Hippocampal formation (tissue), 2 donors: ENCODE measurements at places on chromosomes 5 and 9.

GRCh38 chr5:14572385-14572784 lies 9.2 kb upstream of the OTULINL start:
- no peak for DNase-seq

- DNase-seq, result no peak
Observed at GRCh38 chr9:110015759-110016158, 192.2 kb downstream of the C9orf152 start.

DNA sequence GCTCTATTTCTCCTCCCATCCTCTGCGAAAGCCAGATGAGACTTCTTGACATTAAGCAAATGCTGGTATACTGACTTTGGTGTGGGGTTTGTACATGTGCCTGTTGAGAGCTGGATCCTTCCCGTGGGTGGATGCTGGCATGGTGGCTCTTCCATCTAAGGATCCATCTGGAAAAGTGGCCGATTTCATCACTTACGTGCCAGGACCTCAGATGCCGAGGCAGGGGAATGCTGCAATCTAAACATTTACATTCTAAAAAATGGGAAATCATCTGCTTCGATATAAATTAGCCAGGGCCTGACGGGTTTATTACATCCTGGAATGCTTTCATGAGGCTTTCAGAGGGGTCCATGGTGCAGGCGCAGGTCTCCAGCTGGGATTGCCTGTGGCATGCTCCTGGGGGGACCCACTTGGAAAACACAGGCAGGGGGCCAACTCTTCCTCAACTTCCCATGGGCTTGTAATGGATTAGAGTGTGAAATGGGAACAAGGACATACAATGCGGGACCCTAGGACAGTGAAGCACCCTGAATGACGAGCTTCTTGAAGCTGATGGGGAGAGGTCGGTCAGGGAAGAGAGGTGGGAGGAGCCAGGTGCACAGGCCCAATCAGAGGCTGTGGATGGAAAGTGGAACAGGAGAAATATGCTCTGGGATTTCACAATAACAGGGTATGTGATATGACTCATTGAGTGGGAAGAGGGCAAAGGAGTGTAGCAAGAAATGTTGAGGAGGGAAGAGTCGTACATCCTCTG lies 105.5 kb upstream of the PITX1 start:
- peak; percentile 9 for DNase-seq

GRCh38 chr9:22143799-22144625 lies 134.9 kb upstream of the CDKN2B start:
- DNase-seq, result no peak

DNA sequence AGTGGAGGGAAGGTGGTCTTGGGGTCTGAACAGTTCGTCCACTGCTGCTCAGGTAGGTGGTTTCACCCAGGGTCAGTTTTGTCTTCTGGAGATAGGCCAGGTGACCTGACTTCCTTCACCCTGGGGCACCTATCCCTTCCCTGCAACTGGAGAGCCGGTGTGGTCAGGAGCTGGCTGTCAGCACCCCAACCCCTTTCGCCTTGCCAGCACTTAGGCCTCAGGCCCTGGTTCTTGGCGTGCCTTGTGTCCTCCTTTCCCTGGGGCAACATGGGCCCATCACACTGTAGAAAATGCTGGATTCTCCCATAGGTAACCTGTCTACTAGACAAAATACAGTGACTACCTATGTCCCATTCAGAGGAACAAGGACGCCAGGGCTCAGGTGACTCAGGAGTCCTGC lies 13.1 kb downstream of the PROP1 start:
- DNase-seq, result no peak

GRCh38 chr5:94442991-94443390 lies 175.4 kb downstream of the KIAA0825 start:
- DNase-seq, result peak; percentile 17

DNA sequence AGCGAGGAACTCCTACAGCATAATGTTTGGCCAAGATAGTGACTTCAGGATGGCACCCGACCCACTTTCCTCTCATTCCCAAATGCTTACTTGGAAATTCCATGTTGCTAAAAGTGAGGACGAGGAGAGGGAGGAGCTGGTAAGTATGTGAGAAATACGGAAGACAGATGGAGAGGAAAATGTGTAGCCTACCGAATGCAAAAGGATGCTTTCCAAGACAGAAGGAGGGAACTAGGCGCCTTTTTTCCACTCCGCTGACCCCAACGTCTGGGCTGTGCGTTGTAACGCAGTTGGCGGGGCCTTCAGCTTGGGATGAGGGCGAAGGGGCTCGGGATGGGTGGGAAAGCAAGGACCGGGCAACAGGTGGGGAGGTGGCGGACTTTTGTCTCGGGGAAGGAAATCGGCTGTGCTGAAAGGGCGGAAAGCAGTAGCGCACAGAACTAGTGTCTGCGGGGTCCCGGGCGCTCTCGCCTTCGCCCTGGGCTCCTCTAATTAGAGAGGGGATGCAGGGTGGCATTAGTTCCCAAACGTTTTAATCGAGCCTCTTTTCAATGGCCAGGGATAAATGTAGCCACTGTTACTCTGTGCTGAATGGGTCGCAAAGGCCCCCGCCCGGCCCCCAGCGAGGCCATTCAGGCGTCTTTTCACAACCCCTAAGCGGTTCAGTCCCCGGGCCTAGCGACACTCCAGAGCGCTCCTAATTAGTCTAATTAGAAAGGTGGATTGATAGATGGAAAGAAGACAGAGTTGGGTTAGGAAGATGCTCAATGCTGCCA lies 12.6 kb downstream of the FOXD1 start:
- no peak for DNase-seq

DNA sequence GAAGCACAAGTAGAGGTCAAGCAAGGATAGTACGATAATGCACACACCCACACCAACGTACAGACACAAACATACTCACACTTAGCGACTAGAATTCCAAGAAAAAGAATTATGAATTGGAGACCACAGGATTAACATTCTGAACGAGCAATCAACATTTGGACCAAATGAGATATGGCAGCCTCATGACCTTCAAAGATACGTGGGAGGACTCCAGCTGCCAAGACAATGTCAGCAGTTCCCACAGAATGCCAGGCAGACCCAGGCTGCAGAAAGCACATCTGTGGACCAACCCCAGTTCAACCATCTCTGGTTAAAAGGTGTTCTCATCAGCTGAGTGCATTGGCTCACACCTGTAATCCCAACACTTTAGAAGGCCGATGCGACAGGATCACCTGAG lies 187.6 kb upstream of the GRAMD2B start:
- no peak for DNase-seq

DNA sequence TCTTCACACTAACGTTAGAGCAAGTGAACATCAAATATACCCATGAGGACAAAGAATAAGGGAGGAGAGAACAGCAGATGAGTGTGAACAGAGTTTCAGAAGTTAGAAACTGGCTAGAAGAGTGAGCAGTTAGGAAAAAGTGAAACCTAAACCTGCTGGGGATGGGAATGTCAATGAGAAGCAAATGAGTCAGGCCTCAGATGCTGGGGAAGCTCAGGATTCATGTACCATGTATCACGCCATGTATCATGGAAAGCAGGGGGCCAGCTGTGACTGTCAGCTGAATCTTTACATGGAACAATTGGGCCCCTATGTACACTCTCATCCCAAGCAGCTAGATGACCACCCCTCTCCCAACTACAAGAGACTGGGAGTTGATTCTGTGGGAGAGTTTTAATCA lies 16.2 kb downstream of the GDF9 start:
- DNase-seq, result no peak

DNA sequence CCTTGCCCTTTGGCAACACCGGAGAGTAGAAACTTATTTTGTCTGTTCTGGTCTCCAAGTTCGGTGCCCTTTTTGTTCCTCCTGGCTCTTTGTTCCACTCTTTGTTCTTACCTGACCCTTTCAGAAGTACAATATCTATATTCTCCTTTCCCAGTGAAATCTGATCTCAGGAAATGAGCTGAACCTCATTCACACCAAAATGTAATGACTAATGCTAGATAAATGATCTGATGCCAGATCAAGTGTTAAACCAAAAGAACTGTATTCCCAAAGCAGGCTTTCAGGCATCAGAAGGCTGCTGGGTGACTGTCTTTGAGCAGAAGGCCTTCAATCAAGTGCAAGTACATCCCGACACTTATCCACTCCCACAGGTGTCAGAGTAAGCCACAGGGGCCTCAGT lies 156.4 kb downstream of the SPOCK1 start:
- no peak for DNase-seq
